ENCODE measurements at places on chromosomes 1 and 21. TPM values are rescaled to one million over a fixed set of nuclear protein-coding genes. Genes with fewer than 3 reads are reported as not detected.

- no peak for DNase-seq
Measured at GRCh38 chr1:234231061-234231892, 142.0 kb upstream of the COA6 start.

DNA sequence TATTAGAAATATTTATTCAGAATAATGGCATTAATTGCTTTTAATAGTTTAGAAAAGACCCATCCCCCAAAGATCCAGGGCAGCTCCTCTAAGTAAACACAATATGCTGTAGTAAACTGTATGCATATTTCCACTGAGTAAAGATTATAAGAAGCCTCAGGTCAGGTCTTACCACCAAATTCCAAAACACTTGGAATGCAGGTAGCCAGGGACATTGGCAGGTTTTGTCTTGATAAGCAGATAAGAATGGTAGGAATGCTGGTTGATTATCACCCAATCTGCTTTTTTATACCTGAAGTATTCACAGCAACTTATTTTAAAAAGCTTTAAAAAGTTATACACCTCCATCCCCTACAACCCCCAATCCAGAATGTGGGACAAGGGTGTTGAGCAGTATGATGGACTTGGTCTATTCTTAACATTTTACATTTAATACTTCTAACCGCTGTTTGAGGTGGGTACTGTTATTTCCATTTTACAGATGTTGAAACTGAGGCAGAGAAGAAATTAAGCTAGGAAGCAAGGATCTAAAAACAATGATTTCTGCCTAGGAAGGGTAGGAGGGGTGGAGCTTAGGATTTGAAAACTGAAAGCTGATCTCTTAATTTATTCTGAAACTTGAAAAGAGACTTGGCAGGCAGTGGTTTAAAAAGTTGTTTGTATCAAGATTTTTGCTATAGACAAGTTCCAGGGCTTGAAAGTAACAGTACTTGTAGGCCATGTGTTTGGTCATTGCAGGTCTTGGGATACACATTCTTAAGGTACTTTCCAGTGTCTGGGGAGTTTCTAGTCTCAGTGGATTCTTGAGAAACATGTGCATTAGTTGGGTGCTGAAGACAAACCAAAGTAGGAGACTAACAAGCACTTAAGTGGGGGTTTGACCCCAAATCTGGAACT, 15.6 kb upstream of the THEM4 start:
- no peak for DNase-seq

DNA sequence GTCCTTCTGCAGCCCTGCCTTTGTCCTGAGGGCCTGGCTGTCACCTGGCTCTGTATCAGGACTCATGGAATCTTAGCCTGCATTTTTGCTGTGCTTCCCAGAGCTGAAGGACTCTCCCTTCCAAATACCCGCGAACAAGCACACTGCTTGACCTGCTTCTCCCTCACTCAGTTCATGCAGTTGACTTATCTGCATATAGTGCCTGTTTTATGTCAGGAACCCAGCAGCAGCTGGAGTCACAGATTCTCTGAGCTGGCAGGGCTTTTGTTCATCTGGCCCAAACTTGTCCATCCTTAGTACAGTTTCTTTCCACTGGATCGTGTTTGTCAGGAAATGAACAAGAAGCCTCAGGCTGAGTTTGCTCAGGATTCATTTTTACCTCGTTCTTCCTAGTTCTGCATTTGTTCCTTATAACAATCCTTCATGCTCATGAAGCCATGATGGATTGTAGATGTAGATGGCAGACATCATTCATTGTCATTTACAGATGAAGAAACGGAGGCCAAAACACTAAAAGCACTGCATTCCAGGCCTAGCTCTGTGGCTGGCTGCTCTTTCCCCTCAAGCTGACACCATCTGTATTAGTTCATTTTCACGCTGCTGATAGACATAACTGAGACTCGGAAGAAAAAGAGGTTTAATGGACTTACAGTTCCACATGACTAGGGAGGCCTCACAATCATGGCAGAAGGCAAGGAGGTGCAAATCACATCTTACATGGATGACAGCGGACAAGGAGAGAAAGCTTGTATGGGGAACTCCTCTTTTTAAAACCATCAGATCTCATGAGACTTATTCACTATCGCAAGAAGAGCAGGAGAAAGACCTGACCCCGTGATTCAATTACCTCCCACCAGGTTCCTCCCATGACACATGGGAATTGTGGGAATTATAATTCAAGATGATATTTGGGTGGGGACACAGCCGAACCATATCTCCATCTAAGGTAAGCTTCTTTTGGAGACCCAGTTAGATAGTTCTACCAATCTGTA, 150.9 kb downstream of the HIVEP3 start:
- DNase-seq, result no peak

- DNase-seq, result no peak
Measured at GRCh38 chr1:231610388-231610787, 16.2 kb upstream of the DISC1 start.

DNA sequence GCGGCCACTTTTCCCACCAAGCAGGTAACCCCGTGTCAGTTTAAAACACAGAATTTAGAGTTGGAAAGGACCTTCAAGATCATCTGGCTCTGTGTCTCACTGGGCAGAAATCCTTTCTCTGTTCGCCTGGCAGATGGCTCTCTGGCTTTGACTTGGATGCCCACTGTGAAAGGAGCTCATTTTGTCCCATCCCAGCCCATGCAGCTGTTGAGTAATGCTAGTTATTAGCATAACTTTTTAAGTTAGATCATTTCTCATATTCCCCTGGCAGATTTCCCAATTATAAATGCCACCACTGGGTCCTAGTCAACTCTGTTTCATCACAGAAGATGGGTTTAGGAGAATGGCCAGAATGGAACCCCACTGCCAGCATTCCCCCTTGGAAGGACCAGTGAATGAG, 55.9 kb downstream of the SLC35F3 start:
- DNase-seq, result no peak

Gene LORICRIN
- not detected for total RNA-seq

DNA sequence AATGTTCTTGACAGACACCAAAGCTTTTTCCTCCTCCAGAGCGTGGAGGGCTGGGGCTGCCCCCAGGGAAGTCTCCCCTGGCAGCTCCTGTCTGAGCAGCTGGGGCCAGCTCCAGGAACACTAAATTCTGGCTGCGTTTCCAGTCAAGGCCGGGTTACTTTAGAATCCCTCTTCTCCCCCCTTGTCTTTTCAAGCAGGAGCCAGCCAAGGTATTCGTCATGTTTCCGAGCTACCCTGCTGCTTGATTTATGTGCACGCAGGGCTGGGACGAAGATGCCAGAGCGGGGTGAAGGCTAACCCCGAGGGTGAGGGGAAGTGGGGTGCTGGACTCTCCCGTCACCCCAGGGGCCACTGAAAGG, 68.1 kb upstream of the ANGPTL1 start:
- DNase-seq, result no peak

- DNase-seq, result no peak
Measured at GRCh38 chr1:171355727-171356126, 41.7 kb downstream of the FMO4 start.
